Hematopoietic multipotent progenitor cell treated with erythropoietin and hydrocortisone succinate and interleukin-3 and kit ligand, for 4 days (in vitro differentiated cells): ENCODE measurements at places on chromosomes 5 and 9.

DNA sequence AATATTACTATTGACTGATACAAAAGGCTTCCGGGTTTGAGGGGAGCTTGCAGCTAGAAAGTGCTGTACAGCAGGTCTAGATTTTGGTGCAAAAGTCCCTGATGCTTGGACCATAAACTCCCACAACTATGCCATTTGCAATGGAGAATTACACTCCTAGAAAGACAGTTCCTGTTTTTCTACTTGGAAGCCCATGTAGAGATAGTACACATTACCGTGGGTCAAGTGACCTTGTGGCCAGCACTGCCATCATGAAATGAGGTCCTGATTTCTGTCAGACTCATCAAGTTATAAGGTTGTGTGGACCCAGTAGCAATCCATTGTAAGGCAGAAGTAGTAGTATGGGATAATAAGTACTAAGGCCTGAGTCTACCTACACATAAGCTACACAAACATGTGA is 42.8 kb upstream of the TNFSF8 start:
- DNase-seq = no peak

DNA sequence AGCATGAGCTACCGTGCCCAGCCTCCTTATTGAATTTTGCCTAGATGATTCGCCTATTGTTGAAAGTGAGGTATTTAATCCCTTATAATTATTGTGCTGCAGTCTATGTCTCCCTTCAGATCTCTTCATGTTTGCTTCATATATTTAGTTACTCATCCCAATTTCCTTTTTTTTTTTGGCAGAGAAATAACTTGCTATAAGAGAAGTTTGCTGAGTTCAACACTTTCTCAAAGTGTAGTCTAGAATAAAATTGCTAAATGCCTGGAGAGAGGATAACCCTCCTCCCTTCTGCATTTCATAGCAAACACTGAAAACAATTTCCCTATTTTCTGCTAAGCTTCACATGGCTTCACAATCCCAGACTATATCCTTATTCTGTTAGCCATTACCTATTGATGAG is 136.6 kb upstream of the CD180 start:
- no peak for DNase-seq

GRCh38 chr9:130940693-130941576 is 1.9 kb upstream of the FIBCD1 start:
- peak; percentile 50 for DNase-seq

DNA sequence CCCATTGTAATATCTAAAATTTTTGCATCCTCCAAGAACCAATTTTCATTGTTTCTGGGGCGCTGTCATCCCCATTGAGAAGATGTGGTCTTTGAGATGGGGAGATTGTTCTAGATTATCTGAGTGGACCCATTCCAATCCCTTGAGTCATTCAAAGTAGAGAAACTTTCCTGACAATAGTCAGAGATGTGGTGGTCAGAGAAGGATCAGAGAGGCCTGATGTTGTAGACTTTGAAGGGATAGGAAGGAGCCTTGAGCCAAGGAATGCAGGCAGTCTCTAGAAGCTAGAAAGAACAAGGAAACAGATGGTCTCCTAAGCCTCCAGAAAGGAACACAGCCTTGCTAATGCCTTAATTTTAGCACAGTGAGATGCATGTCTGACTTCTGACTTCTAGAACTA is 80.4 kb downstream of the TEK start:
- no peak for DNase-seq

- no peak for DNase-seq
Observed at GRCh38 chr9:95819636-95820035, 55.9 kb upstream of the ERCC6L2 start.

DNA sequence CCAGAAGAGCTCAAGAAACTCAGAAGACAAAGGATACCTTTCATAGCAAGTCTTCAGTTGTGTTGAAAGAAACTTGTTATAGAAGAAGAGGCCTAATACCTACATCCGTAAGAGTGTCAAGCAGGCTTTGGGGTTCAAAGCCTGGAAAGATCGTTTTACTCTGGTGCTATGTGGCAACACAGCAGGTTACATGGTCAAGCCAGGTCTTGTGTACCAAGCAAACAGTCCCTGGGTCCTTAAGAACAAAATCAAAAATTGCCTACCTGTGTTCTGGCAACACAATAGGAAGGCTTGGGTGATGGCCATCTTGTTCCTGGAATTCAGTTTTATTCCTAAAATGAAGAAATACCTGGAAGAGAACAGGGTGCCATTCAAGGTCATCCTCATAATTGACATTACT is 32.0 kb upstream of the LRRC19 start:
- DNase-seq = no peak

- no peak for DNase-seq
Observed at GRCh38 chr5:172429201-172429940, 25.0 kb downstream of the SH3PXD2B start.

DNA sequence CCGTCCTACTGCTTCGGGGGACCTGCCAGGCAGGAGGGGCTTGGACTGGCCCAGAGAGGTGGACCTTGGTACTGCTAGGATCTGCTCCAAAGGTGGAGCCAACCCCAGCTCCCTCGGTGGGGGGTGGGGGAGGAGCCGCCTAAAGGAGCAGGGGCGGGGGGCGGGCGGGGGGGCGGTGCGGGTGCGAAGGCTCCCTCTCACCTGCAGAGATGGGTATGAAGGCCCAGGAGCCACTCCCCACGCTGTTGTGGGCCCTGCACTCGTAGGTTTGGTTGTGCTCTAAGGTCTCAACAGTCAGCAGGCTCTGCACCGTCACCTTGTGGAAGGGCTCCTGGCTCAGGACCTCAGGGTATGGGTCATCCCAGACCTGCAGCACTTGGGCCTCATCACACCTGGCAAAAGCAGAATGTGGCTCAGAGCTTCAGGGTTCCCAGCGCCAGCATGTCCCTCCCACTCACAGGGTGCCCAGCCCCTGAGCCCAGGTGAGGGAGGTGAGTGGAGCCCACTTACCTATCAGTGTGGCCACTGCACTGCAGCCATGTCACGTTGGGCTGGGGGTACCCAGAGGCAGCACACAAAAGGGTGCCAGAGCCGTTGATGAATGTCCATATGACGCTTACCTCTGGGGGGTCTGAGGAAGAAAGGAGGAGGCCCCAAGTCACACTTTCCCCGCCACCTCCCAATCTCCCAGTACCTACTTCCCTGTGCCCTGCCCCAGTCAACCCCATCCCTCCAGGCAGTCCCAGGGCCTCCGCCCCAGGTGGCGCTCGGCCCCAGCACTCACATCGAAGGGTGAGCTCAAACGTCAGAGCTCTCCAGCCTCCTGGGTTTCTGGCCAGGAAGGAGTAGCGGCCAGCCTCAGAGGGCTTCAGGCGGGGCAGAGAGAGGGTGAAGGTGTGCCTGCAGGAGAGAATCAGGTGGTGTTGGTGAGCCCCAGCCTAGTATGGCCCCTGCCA is 16.4 kb downstream of the CSF1R start:
- no peak for DNase-seq

- no peak for DNase-seq
Observed at GRCh38 chr5:109516390-109516789, 106.6 kb upstream of the PJA2 start.

DNA sequence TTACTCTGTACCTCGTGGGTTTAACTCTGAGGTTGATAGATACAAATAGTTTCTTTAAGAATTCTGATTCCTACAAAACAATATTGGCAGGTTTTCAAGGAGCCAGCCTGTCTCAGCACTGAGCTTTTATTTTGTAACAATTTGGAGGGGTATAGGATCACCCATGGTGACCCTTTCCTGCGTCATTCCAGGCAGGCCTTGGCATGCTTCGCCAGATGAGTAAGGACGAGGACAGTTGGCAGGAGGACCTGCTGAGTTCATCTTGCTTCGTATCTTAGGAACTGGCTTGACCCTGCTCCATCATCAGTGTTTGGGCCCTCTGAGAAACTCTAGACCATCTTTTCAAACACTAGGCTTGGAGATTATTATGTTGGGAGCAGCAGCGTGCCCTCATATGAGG is 17.9 kb downstream of the ZNF462 start:
- no peak for DNase-seq

DNA sequence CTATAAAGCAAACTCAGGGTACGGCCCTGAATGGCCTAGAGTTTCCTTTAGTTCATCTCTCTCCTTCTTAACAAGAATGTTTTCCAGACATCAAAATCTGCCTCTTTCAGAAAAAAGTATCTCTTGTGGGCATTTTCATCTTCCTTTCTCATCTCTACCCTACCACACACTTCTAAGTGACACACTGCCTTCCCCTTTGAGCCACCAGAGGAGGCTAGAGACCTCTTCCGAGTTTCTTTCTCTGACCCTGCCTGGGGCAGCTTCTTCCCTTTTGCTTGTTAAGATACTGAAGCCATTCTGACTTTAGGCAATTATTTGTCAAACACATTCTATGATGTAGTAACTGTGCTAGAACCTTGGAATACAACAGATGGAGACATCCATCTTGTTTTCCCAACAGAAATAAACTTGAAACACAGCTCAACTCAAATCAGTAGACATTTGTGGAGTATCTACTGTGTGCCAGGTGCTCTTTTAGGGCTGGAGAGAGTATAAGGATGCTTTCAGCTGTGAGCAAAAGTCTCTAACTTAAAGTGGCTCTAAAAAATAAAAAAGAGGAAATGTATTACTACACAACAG is 8.6 kb upstream of the SV2C start:
- peak; percentile 69 for DNase-seq
